ENCODE measurements at places on chromosomes 16 and 17. TPM values are rescaled to one million over a fixed set of nuclear protein-coding genes. Genes with fewer than 3 reads are reported as not detected.

ZSCAN32 gene
- 17.8 TPM for total RNA-seq

PTGES3L gene
- total RNA-seq: 0.36 TPM

NLRC3 gene
- total RNA-seq: 28.8 TPM

RNF222 gene
- total RNA-seq: 0.07 TPM

SLC52A1 gene
- 0.23 TPM for total RNA-seq

RNU2-1 gene
- 4,759 TPM for total RNA-seq

C16orf74 gene
- 1.2 TPM for total RNA-seq

ELMO3 gene
- total RNA-seq: 3.0 TPM

KCNJ18 gene
- not detected for total RNA-seq

AANAT gene
- total RNA-seq: not detected

TLCD3B gene
- total RNA-seq: 6.9 TPM

MPV17L gene
- 0.05 TPM for total RNA-seq

CHP2 gene
- total RNA-seq: not detected

ZNF286A gene
- 20.4 TPM for total RNA-seq

PRSS27 gene
- 7.6 TPM for total RNA-seq

FOXN1 gene
- not detected for total RNA-seq

MT4 gene
- total RNA-seq: not detected

MPP2 gene
- total RNA-seq: 4.0 TPM

KRT39 gene
- total RNA-seq: not detected

KRTAP4-3 gene
- total RNA-seq: not detected

IGSF6 gene
- total RNA-seq: 0.26 TPM

KCNJ12 gene
- total RNA-seq: not detected

VAT1L gene
- total RNA-seq: 0.07 TPM

MRC2 gene
- total RNA-seq: 6.1 TPM

IRF8 gene
- total RNA-seq: 52.4 TPM

POLR2C gene
- 65.7 TPM for total RNA-seq
